ENCODE measurements at places on chromosomes 7 and 10.
A peak's percentile ranks its signal among the peaks of the same experiment; 100 is the strongest.

- DNase-seq = no peak
Observed at GRCh38 chr10:51619365-51619764, 80.0 kb downstream of the CSTF2T start.

DNA sequence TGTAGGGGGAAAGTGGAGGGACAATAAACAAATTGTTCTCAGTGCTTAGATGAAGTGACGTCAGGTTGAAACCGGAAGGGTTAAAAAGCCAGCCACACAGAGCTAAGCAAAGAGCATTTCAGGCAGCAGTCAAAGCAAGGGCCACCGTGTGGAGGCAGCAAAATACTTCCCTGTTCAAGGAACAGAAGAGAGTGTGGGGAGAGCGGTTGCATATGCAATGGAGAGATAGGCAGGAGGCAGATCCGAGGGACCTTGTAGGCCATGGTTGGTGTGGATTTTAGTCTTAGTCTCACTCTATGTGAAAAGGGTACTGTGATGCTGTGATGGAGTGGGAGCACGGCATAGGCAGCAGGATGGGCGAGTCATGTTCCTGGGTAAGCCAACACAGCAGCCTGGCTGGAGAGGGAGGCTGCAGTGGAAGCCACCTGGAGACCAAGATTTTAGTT, 3.8 kb upstream of the STN1 start:
- peak; percentile 52 for DNase-seq

DNA sequence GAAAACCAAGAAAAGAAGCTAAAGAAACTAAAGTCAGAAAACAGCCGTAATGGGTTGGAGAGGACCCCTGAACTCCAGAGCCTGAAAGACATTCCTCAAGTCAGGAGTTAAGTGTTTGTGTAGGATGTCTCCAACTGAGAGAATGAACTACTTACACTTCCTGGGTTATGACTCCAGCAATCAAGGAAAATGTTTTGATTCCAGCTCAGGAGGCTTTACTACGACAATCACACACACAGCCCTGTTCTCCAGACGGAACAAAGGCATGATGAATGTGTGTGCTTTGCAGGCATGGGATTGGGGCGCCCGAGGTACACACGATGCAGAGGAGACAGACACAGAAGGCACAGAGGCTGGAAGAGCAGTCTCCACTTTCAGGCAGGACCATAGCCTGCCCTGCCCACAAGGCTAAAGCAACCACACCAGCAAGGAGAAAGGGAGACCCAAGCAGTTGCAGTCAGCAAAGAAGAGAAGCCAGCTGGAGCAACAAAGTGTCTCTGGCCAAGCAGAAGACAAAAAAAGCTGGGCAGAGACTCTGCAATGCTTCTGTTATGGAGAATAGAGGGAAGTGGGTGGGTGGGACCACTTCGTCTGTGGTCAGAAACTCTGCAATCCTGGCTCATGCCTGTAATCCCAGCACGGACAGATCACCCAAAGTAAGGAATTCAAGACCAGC, 89.1 kb downstream of the GRB10 start:
- DNase-seq = no peak

GRCh38 chr7:150368884-150369747, 494 bp downstream of the REPIN1 start:
- DNase-seq = peak; percentile 51
